Stimulated activated CD4-positive, alpha-beta T cell treated with anti-CD3 and anti-CD28 coated beads, Interleukin-1b, Interleukin-23, amount 100 ng/mL, for 24 hours (primary cell): ENCODE measurements at places on chromosomes 4 and X.

GRCh38 chr4:153347117-153347516, 2.6 kb downstream of the MND1 start:
- DNase-seq = no peak

DNA sequence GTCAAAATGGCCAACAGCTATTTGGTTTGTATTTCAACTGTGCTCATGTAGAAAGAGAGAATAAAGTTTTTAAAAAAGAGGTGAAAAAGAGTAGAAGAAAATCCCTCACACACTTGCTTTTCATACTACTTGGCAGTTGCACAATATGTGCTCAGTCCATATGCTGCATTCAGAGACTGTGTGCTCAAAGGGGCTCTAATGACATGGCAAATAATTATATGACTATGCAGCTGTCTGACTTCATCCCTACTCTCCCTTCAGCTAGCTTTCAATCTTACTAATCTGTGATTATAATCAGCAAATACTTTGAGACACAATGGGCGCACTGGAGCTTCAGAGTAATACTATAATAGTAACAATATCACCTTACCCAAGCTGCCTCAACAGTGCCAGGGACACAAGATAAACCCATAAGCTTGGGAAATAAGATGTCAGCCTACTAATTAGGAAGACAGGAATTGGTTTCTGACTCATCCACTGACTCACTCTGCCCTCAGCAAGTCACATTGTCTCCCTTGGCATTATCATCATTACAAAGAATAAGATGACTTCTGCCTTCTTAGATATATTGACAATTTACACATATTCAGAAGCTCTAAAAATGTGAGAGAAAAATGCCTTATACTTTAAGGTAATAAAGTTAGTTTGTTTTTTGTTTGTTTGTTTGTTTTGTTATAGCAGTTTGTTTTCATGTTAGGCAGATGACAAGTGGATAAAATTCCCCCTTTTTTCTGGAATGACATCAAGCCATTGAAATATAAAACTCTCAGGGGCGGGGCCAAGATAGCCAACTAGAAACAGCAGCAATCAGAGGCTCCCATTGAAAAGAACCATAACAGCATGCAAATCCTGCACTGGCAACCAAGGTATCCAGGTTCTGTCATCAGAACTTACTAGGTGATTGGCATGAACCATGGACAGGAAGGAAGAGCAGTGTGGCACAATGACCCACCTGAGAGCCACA, 311.6 kb downstream of the FAM133A start:
- no peak for DNase-seq

- DNase-seq = no peak
Observed at GRCh38 chr4:135277068-135277979, 1075.7 kb upstream of the PABPC4L start.

- no peak for DNase-seq
Observed at GRCh38 chrX:38052096-38052495, 45.7 kb downstream of the SYTL5 start.

DNA sequence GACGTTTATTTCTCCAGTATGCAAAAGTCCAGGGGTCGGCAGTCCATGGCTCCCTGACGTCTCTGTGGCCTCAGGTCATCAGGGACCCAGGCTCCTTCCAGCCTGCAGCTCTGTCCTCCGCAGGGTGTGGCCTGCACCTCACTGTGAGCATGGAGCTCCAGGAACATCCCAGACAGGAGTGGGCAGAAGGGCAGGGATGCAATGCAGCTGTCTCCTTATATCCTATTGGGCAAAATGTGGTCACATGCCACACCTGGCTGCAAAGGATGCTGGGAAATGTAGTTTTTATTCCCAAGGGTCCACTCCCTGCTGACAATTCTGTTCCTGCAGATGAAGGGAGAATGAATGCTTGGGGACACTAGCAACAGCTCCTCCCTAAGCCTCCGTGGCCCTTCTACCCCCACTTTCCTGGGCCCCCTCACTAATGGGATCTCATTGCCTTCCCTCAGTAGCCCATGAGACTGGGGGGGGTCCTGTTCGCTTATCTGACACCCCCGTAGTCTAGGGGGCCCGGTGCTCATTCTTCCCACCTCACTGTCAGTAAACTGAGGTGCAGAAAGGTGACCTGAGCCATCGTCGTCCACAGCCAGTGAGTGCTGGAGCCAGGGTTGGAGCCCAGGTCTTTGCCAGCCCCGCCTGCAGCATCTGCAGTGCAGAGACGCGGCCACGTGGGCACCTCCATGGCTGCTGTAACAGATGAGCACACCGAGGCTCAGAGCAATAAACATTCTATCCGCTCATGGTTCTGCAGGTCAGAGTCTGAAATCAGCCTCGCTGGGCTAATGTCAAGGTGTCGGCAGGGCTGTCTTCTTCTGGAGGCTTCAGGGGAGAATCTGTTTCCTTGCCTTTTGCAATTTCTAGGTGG, 5.9 kb upstream of the GRPEL1 start:
- DNase-seq = no peak

DNA sequence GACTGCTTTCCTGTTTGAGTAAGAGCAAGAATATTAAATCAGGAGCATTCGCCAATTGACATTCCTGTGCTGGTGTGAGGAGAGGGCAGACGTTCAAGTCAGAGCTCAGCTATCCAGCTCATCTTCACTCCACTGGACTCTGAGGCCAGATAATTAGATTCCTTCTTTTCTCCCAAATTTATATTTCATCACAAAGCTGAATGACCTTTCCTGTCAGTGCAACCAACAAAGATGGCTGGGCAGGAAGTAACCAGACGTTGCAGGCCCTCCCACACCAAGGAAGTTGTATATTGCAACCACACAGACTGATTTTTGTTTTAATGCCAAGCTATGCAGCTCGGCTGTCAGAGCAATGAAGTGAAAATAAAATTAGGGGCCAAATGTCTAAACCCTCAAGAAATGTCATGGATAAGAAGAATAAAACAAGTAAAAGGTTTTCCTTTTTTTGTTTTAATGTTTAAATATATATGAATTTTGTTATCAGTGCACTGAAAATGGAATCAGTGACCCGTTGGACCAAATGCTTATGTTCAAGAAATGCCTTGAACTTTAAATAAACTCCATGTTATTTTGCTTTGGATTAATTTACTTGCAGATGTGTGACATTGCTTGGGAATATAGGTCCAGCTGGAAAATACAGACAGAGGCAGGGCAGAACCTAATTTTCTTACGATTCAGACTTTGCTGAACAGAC, 578.9 kb upstream of the FAT1 start:
- DNase-seq = no peak

GRCh38 chr4:113447061-113447460, 314.5 kb downstream of the CAMK2D start:
- no peak for DNase-seq

DNA sequence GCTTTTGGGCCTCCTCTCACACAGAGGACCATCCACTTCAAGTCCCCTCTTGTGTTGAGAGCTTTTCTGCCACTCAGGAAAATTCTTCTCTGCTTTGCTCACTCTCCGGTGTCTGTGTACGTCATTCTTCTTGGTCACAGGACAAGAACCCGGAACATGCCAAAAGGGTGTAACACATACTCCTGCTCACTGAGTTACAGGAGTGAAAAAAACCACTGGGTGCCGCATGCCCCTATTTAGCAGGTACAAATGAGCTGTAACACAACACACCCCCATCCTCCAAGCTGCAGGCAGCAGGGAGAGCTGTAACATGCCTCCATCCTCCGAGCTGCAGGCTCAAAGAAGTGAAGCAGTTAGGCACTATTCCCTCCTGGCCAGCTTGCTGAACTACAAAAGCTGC, 13.0 kb upstream of the CXCL2 start:
- no peak for DNase-seq

- no peak for DNase-seq
Observed at GRCh38 chrX:69152417-69152841, 12.8 kb downstream of the PJA1 start.

DNA sequence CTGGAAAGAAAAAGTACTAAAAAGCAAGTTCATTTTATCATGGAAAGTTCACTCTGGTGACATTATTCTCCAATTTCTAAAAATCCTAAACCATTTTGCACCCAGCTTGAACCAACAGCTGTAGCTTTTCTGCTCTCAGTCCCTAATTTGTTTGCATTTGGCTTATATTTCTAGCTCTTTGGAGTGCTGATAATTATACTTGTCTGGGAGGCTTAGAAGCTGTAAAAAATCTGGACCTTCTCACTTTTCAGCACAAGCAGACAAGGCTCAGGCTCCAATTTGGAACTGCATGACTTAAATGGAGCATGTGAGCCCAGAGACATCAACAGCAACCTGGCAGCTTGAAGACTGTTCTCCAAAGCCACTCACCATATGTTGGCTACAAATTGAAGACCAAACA, 170.9 kb upstream of the PCDH18 start:
- no peak for DNase-seq

DNA sequence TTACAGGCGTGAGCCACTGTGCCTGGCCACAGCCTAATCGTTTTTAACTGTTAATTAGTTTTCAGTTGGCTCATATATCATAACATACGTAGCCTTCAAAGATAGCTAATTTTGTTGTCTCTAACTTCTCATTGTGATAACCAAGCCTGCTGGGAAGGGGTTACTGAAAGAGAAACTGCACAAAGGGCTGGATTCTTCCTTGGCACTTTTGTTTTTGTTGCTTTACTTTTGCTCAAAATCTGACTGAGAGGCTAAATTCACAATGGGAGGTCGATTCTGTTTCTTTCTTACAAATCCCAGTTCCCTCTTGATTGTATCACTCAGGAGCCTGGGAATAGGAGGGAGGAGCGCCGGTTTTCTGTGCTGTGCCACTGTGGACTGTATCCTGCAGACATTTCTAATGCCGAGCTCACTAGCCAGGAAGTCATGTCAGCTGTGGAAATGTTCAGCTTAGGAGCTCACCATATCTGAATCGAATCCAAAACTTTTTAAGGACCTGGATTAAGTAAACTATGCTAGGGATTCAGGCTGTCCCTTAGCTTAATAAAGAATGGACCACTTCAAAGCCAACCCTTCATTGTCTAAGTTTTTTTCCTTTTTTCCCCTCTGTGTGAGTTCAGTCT, 120.5 kb upstream of the FAT1 start:
- DNase-seq = no peak

GRCh38 chr4:123401271-123402120, 4.9 kb downstream of the SPRY1 start:
- no peak for DNase-seq

- DNase-seq = no peak
Observed at GRCh38 chrX:2908125-2908685, 20.9 kb downstream of the ARSD start.

DNA sequence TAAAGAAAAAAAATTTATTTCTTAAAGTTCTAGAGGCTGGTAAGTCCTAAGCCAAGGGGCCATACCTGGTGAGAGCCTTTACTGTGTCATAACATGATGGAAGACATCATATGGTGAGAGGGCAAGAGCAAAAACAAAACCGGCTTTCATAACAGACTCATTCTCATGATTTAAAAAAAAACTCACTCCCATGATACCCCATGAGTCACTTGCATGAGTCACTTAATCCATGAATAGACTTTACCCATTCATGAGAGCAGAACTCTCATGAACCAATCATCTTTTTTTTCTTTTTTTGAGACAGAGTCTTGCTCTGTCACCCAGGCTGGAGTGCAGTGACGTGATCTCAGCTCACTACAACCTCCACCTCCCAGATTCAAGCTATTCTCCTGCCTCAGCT, 369.7 kb upstream of the DIAPH2 start:
- no peak for DNase-seq

- no peak for DNase-seq
Observed at GRCh38 chr4:25308306-25308705, 4.3 kb upstream of the ZCCHC4 start.

GRCh38 chr4:52966172-52966571, 104.1 kb downstream of the RASL11B start:
- no peak for DNase-seq

DNA sequence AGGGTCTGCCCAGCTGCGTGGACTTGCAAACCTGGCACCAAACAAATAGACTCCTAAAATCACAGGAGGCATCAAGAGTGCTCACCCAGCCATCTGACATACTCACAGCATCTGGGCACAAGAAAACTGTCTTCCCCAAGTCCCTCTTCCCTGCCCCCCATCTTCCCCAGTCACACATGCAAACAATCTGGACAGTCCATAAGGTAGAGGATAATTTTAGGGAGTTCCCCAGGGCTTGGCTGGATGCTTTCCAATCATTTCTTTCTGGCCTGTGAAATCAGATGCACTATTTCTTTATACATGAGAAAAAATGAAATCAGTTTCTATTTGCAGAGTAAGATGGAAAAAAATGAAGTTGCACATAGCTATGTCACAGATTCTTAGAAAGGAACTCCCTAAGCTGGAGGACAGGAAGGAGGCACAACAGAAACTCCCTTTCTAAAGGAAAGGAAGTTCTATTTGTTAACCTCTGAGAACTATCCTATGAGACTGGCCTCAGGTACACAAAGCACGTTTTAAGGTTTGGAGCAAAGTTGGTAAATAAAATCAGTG, 342.3 kb downstream of the HNRNPD start:
- DNase-seq = no peak

- DNase-seq = no peak
Observed at GRCh38 chr4:7336732-7337131, 98.0 kb downstream of the PSAPL1 start.

DNA sequence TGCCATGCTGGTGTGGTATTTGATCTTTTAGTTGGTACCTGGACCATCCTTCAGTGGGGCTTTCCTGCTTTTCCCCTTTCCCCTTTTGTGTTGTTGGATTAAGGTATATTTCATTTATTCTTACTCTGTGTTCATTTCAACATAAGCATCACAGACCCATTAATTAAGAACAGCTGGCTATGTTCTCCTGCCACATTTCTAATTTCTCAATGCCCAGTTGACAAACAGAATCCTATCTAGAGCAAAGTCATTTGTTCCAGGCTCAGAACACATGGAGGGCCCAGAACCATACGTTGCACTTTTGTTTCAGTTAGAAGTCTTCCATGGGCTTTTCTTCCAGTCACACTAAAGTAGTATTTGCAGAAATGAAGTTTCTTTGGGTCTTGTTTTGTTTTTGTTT, 46.1 kb upstream of the EOLA2 start:
- no peak for DNase-seq

- no peak for DNase-seq
Observed at GRCh38 chrX:68703369-68703768, 55.9 kb downstream of the STARD8 start.

DNA sequence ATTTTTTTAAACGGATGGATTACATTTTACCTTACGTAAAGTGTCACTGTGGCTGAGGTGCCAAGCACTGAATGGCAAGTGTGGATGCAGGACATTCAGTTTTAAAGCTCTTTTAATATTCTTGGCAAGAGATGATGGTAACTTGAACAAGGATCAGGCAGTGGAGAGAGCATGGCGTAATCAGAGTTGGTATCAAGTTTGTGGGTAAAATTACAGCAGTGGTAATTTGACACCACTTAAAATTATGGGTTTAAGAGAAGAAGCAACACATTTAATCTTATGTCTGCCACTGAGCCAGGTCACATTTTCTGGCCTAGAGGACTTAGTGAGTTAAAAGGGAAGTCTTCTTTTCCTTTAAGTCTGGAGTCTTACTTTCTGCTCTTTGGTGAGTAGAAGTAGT, 100.5 kb downstream of the NAA11 start:
- no peak for DNase-seq

GRCh38 chr4:7427831-7428260, 6.9 kb downstream of the PSAPL1 start:
- no peak for DNase-seq
